ENCODE measurements at places on chromosomes 11 and 22.

DNA sequence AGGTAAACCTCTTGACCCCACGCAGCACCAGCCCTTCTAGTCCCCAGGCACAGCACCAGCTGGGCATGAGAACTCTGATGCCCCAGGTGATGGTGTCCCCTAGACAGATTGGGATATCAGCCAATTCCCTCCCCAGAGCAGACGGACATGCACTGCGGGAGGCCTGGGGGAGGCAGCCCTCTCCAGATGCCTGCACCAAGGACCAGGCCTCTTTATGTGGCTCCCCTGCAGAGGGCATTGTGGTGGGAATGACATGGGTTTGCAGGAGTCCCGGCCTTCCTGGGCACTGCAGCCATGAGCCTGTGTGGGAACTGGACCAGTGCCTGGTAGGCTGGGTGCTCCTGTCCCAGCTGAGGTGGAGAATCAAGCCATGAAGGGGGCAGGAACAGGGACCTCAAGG lies 25.9 kb downstream of the PPM1F start:
- H3K4me1 ChIP-seq = peaks cover 25% of the 10 kb centered on the region
- peaks cover 51% of the 10 kb centered on the region for H3K36me3 ChIP-seq
- no peak overlapping the region for H3K27ac ChIP-seq
- peaks cover 15% of the 10 kb centered on the region for H3K27me3 ChIP-seq
- no peak for DNase-seq

GRCh38 chr22:40605761-40606160 lies 30.8 kb downstream of the MRTFA start:
- H3K36me3 ChIP-seq = no peaks in the 10 kb centered on the region
- DNase-seq = no peak
- no peak overlapping the region for H3K27ac ChIP-seq
- no peaks in the 10 kb centered on the region for H3K27me3 ChIP-seq
- peaks cover 18% of the 10 kb centered on the region for H3K4me1 ChIP-seq

- H3K27me3 ChIP-seq = peaks cover 14% of the 10 kb centered on the region
- H3K27ac ChIP-seq = no peak overlapping the region
- H3K36me3 ChIP-seq = peaks cover 26% of the 10 kb centered on the region
- DNase-seq = no peak
- H3K4me3 ChIP-seq = peak overlapping the region; percentile 47
- H3K4me1 ChIP-seq = peaks cover 67% of the 10 kb centered on the region
Observed at GRCh38 chr11:124896071-124896750, 1.5 kb downstream of the ROBO4 start.

DNA sequence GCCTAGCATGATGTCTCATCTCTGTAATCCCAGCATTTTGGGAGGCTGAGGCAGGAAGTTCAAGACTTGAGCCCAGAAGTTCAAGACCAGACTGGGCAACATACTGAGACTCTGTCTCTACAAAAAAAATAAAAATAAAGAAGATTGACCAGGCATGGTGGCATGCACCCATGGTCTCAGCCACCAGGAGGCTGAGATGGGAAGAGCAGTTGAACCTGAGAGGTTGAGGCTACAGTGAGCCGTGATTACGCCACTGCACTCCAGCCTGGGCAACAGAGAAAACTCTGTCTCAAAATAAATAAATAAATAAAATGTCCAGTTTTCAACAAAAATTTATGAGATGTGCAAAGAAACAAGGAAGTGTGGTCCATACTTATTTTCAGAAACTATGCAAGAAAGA lies 28.3 kb downstream of the EFCAB6 start:
- H3K27ac ChIP-seq = no peak overlapping the region
- no peak for DNase-seq
- H3K27me3 ChIP-seq = no peaks in the 10 kb centered on the region

DNA sequence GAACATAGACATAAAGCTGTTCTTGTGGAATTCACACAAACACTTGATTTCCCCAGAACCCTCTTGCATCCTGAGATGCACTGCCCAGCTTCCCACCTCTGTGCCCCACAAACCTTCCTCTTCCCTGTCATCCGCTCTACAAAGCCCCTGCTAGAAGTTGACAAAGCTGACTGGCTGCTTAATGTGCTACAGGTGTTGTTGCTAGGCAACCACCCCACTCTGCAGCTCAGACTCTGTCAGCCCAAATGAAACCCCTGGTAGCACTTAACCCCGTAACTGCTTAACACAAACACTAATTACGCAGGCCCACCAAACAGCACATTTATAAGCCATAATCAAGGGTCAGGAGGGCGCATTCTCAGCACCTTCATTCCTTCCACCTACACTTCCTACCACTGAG lies 172.0 kb upstream of the CADM1 start:
- peaks cover 2% of the 10 kb centered on the region for H3K4me1 ChIP-seq
- no peak overlapping the region for H3K27ac ChIP-seq

DNA sequence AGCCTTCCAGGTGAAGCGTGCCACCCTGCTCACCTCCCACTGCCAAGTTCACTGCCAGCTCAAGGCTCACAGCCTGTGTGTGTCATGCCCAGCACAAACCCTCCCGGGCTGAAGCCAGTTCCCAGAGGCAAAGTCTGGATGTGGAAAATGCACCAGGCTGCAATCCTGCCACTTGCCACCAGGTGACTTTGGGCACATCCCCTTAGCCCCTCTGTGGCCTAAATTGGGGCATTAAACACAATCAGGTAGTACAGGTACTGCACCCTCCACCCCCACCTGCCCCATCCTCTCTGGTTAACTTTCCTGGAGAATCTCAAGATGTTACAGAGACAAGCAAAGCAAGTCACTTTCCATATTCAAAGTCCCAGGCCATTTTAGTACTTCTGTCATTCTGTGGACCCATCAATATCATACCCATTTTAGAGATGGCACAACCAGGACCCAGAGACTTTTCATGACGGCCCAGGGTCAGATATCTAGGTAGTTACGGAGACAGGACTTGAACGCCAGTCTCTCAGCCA lies 1.8 kb upstream of the RASD2 start:
- no peak overlapping the region for H3K4me3 ChIP-seq
- peak; percentile 63 for DNase-seq
- H3K4me1 ChIP-seq = peaks cover 4% of the 10 kb centered on the region
- no peaks in the 10 kb centered on the region for H3K36me3 ChIP-seq
- H3K27me3 ChIP-seq = peaks cover 7% of the 10 kb centered on the region

DNA sequence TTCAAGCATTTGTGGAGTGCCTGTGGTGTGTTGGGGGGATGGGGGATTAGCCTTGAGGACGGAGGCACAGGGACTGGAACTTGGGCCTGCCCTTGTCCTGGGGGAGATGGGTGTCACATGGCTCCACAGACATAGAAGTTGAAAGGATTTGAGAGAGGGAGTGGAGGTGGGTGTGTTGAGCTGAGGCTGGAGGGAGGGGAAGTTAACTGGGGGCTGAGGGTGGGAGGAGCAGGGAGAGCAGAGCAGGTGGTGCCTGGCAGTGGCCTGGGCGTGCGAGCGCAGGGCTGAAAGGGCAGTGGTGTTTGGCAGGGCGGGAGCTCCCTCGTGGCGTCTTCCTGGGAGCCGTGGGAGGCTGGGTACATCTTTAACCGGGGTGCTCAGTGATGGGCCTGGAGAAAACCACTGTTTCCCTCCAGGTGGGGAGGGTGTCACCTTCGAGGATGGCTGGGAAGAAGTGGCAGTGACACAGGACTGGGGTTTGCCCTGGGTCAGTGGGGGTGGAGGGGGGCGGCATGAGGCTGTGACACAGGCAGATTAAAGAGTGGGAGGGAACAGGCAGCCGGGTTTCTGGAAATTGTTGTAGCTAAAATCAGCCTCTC lies 45.5 kb downstream of the AP2A2 start:
- H3K27ac ChIP-seq = no peak overlapping the region
- H3K36me3 ChIP-seq = peaks cover 51% of the 10 kb centered on the region
- peaks cover 21% of the 10 kb centered on the region for H3K27me3 ChIP-seq
- H3K4me3 ChIP-seq = peak overlapping the region; percentile 19

GRCh38 chr11:31882951-31883392 lies 71.8 kb upstream of the PAX6 start:
- no peaks in the 10 kb centered on the region for H3K36me3 ChIP-seq
- DNase-seq = no peak

DNA sequence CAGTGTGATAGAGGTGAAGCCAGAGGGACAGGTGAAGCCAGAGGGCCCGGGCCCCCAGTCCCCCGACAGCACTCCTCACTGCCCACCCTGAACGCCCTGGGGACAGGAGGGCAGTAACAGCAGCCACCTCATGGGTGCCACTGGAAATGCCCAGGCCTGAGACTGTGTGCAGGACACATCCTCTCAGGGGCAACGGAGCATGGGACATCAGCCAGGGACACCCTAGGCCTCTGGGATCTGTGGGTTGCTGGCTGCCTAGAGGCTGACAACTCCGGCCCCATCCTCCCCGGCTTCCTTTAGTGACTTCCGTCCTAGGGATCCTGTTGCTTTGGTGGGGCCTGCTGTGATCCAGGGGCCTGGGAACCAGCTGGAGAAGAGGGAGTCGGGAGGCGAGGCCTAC lies 17.4 kb upstream of the BAIAP2L2 start:
- no peak for DNase-seq
- H3K4me3 ChIP-seq = no peak overlapping the region
- H3K27me3 ChIP-seq = peaks cover 8% of the 10 kb centered on the region
- H3K4me1 ChIP-seq = no peaks in the 10 kb centered on the region
- H3K36me3 ChIP-seq = peaks cover 6% of the 10 kb centered on the region
- H3K27ac ChIP-seq = no peak overlapping the region

GRCh38 chr11:15726893-15727519 lies 612.3 kb downstream of the INSC start:
- H3K4me3 ChIP-seq = no peak overlapping the region
- no peak for DNase-seq
- H3K27ac ChIP-seq = no peak overlapping the region
- H3K36me3 ChIP-seq = peaks cover 5% of the 10 kb centered on the region

DNA sequence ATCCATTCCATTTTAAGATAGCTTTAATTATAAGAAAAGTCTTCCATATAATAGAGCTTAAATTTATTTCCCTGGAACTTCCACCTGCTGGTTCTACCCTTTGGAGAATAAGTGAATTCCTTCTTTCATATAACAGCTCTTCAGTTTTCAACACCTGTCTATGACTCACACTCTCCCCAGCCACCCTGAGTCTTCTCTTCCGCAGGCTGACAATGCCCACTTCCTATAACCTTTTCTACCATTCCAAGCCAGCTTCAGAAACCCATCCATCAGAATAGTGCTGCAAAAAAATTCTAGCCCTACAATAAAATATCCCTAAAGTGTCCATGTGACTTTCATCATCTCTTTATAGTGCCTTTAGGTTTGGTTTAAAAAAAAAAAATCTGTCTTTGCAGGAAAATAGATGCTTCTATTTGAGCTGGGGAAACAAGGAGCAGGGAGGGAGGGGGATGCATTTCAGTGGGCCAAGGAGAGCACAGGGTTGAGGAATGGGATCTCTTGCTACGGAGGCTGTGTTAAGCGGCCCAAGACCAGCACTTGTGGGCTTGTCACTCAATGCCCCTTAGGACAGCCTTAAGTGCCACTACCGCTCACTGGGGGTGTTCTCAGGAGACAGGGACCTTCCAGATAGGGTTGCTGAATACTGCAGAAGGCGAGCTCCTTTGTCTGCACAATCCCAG lies 178.6 kb downstream of the DSCAML1 start:
- H3K27me3 ChIP-seq = peaks cover 2% of the 10 kb centered on the region
- no peaks in the 10 kb centered on the region for H3K4me1 ChIP-seq
- no peaks in the 10 kb centered on the region for H3K36me3 ChIP-seq
- H3K4me3 ChIP-seq = no peak overlapping the region

DNA sequence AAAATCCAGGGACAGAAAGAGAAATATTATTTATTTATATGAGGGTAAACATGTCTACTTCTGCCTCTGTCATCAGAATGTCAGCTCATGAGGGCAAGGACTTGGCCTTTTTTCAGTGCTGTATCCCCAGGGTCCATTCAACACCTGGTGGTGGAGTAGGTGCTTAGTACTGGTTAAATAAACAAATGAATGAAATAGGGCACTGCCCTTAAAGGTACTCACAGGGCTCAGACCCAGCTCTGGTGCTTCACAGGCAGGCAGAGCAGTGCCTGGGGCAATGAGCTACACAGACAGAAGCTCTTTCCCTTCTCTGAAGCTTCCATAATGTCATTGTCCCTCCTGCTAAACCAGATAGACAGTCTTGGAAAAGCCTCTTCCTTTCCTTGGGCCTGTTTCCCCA lies 30.9 kb downstream of the P4HA3 start:
- H3K36me3 ChIP-seq = peaks cover 4% of the 10 kb centered on the region
- no peak for DNase-seq
- H3K27me3 ChIP-seq = no peaks in the 10 kb centered on the region

Data from endothelial cell (in vitro differentiated cells).